ENCODE measurements at places on chromosomes 12 and 14.

DNA sequence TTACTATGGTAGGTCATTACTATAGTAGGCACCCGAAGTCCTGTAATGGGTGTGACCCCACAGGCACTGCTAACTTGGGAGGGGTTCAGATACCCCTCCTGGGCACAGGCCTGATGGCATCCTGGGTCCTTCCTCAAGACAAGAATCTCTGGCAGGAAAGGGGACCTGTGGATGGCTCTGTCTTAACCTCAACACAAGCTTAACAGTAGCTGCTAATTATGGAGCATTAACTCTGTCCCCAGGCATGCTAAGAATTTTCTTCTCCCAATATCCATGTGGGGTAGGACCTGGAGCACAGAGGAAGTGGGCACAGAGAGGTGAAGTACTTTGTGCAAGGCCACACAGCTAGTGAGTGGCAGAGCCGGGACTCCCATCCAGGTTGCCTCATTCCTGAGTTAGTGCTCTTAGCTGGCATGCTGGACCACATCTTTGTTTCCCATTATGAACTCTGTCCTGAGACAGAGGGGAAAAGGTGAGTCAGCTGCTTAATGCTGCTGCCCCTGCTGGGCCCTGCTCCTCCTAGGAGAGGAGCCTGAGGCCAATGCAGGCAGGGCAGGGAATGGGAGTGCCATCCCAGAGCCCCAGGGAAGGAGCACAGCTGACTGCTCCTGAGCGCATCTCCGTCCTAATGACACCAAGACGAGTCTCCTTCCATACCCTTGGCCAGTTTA lies 32.1 kb downstream of the GALNT16 start:
- no peak for DNase-seq

- DNase-seq: no peak
These were observed 12.0 kb upstream of the RTL1 start for GRCh38 chr14:100915560-100915959.

DNA sequence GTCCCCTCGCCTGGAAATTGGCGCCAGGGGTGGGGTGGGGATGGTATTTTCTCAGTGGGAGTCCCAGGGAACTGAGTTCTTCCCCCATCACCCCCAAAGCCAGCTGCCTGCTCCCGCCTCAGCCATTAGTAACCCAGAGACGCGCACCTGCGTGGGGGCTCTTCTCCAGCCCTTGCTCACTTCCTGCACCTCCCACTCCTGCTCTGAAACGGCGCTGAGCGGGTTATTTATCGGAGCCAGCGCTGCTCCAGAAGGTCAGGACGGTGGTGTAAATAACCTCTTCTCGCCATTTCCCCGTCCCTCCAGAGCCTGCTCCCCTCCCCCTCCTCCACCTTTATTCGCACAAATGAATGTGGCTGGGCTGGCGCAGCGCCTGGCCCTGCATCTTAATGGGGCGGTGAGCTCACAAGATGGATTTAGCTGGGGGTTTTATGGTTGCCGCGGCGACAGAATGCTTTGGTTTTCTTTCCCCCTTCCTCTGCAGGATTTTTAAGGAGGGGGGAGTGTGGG lies 12.2 kb downstream of the GPR84 start:
- DNase-seq: peak; percentile 16

DNA sequence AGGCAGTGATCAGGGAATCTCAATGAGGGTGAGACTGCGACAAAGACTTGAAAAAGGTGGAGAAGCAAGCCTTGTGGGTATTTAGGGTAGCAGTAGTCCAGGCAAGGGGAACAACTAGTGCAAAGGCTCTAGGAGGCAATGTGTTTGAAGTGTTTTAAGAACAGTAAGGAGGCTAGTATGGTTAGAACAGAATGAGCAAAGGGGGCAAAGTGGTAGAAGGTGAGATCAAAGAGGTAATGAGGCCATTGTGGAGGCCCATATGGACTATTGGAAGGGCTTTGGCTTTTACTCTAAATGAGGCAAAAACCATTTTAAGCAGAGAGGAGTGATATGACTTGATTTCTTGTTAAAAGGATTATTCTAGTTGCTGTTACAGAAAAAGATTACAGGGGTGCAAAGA lies 16.8 kb downstream of the HIF1A start:
- DNase-seq: no peak
